ENCODE measurements at places on chromosomes 13 and 19.

GRCh38 chr13:63516124-63516523, 2100.5 kb upstream of the PCDH20 start:
- no peak for DNase-seq

DNA sequence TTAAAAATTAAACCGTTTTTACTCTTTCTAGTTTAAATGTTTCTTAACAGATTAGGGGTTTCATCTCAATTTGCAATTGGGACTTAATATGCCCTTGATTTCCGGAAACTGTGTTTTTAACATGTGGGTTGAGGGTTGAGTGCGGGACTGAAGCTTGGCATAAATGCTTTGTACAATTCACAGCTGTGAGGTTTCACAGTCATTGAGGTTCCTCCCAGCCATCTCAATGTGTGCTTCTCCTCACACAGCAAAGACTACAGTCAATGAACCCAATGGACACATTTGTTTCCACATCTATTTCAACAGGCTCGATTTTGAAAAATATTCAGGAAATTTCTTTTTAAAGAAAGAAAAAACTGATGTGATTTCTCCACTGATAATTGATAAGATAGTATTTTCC, 328.6 kb downstream of the TBC1D4 start:
- DNase-seq, result no peak

DNA sequence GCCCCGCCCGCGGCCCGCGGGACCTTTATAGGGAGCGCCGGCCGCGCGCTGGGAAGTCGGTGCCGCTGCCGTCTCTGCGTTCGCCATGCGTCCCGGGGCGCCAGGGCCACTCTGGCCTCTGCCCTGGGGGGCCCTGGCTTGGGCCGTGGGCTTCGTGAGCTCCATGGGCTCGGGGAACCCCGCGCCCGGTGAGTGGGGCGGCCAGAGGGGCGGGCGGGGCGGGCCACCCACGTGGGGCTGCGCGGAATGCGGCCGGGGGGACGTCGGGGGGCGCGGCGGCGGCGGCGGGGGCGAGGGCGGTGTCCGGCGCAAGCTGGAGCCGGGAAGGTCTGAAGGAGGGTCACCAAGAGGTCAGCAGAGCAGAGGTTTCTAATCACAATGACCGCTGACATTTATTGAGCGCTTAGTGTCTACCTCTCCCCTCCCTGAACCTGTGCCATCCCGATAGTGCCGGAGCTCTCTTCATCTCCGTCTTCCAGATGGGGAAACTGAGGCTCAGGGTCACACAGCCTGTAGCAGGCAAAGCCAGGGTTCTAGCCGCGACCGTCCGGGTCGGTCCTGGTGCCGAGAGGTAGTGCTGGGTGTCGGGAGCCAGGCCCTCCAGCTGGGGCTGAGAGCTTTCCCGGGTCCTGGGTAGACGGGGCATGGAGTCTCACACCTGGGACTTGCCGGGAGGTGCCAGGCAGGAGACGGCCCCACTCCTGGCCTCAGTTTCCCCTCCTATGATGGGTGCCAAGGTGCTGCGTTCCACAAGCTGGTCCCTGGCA, at the start of gene FSTL3:
Gene FSTL3, plus strand, starts transcription at position 54 of the 767 bp plus-strand sequence. Its CDS starts 32 bp downstream, at position 86.
- no peak for DNase-seq

GRCh38 chr19:35665604-35666003, 713 bp upstream of the UPK1A start:
- DNase-seq, result no peak

GRCh38 chr19:39497701-39497995, 1.1 kb upstream of the DLL3 start:
- no peak for DNase-seq

DNA sequence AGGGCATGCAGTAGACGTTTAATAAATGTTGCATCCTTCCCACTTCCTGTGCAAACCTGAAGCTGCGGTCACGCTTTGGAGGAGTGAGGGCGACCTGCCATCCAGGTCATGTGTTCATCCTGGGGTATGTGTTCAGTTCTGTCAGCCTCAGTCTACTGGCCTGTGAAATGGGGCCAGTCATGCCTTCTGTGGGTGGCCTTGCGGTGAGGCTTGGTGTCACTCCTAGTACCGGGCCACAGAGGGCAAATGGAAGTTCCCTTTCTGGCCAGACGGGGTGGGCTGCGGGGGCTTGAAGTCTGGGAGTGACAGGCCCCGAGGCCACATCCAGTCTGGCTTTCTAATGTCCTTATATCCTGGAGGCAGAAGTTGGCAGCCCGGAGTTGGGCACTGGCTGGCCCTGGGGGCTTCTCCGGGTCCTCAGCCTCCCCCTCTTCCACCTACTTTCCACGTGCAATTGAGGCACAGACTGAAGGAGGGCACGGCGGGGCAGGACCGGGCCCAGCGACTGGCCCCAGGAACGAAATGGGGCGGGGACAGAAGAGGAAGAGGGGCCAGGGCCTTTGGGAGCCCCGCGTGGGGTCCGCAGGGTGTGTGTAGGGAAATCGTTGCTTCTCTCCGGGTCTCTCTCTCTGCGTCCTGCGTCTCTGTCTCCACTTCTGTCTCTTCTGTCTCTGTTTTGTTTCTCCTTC, 11.1 kb downstream of the PDE4A start:
- no peak for DNase-seq

- DNase-seq, result no peak
Measured at GRCh38 chr13:100203696-100204367, 114.9 kb downstream of the PCCA start.

DNA sequence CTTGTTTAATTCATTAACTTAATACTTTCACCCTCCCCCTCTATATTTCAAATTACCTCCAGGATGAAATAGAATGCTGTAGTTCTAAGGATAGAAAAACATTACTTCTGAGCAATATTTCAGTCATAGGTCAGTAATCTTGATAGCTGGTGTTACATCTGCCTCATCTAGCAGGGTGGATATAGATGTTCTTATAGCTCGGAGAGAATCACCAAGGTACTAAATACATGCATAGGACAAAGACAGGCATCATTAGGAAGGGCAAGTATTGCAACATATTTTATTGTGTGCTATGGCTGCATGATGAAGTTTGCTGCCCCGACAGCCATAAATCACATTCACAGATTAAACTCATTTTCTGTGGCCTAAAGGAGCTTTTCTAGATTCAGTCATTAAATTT, 601.0 kb downstream of the FGF9 start:
- no peak for DNase-seq

- no peak for DNase-seq
Measured at GRCh38 chr13:91740756-91741155, 342.3 kb downstream of the GPC5 start.

DNA sequence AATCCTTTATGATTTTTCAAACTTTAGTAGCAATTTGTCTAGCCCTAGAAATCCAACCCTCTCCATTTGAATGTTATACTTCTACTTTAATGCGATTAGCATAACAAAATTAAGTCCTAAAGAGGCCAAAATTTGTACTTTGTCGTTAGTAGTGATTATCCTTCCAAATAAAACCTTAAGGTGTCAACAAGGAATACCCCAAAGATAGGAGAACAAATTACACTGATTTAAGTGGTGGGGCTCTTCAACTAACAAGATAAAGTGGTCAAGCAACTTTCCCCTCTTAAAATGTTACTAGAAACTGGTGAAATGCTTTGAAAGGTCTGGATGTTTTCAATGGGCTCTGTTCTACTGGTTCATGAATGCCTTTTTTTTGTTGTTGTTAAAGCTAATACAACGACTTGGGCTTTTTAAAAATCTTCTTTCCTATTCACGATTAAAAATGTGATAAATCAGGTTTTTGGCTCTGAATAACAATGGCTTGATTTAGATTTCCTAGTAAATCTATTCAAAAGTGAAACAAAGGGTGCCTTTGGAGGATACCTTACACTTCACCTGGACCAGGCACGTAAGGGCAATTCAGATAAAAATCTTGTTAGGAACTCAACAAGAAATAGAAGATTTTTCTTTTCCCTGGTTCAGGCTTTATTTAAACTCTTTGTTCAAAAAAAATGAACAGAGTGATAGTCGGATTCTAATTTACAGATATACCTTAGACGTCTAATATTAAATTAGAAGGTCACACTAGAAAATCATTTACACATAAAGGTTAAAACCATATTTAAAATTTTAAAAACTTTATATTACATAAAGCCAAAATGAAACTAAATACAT, 3.1 kb downstream of the SOX21 start:
- no peak for DNase-seq

GRCh38 chr13:41660411-41660810, 203.1 kb downstream of the RGCC start:
- no peak for DNase-seq

DNA sequence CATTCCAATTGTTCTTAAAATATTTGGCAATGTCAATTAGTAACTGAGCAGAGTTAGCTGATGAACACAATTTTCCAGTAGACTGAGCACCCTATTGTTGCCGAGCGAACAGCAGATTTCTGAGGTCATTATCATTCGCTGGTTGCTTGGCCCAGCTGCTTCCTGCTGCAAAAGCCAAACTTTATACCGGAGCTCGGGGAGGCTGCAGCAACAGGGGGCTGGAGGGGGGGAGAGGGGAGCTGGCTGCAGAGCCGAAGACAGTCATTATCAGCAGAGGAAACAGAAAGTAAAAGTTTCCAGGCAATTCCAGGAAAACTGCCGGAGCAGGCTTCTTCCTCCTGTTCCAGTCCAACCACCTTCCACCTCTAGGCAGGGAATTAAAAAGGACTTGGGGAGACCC, 77.9 kb downstream of the ZNF536 start:
- no peak for DNase-seq

DNA sequence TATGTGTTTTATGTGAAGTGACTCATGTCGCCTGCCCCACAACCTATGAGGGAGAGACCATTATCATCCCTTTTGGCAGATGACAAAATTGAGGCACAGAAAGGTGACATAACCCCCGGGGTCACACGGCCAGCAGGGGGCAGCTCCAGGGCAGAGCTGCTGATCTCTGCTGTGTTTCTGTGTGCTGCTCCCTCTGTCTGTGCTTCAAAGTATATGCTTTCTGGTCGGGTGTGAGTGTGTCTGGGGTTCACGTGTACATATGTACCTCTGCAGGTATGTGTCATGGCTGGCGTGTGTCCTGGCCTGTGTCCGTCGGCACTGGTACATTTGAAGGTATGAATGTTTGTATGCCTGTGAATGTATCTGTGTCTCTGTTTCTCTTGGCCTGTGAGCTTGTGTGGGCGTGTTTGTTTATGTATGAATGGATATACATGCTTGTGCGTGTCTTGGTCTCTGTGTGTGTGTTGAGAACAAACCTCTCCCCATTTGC, 7.1 kb downstream of the LIPE start:
- peak; percentile 65 for DNase-seq

DNA sequence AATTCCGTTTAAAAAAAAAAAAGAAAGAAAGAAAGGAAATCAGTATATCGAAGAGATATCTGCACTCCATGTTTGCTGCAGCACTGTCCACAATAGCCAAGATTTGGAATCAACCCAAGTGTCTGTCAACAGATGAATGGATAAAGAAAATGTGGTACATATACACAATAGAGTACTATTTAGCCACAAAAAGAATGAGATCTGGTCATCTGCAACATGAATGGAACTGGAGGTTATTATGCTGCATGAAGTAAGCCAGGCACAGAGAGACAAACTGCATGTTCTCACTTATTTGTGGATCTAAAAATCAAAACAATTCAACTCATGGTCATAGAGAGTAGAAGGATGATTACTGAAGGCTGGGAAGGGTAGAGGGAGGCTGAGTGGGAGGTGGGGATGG, 16.3 kb downstream of the ZNF565 start:
- no peak for DNase-seq

- no peak for DNase-seq
Measured at GRCh38 chr19:10155839-10156238, 36.1 kb upstream of the EIF3G start.

DNA sequence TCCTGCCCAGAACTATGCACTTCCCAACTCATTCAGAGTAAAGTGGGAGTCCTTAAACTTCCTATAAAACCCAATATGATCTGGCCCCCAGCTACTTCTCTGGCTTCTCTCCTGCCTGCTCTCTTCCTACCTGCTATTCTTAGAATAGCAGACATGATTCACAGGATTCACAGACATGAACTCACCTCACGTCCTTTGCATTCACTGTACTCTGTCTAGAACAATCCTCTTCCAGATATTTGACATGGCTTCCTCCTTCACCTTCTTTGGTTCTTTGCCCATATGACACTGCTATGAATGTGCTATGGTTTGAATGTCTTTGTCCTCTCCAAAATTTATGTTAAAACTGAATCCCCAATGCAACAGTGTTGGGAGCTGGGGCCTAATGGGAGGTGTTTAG, 154.9 kb downstream of the UGGT2 start:
- no peak for DNase-seq

DNA sequence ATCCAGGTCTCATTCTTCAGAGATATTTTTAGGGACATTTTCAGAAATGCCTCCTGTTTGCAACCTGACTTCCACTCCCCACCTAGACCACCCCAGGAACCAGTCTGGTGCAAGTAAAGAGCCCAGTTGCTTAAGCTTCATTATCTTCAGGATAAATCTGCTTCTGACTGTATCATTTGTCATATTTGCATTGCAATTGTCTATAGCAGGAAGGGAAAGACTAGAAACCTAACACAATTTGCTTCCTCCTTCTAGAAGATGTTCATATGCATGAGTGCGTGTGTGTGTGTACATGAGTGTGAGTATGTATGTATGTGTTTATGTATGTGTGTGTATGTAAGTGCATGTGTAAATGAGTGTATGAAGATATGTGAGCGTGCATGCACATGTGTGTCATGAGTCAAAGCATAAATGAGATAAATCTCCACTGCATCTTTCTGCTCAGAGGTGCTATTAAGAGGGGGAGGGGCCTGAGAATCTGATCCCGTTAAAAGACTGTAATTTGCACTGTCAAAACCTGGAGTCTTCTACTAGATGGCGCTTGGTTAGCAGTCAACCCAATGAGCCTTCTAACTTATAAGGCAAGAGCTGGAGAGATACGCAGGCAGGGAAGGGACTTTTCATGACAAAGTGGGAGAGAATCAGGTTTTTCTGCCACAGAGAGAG, 178.8 kb upstream of the KL start:
- no peak for DNase-seq

DNA sequence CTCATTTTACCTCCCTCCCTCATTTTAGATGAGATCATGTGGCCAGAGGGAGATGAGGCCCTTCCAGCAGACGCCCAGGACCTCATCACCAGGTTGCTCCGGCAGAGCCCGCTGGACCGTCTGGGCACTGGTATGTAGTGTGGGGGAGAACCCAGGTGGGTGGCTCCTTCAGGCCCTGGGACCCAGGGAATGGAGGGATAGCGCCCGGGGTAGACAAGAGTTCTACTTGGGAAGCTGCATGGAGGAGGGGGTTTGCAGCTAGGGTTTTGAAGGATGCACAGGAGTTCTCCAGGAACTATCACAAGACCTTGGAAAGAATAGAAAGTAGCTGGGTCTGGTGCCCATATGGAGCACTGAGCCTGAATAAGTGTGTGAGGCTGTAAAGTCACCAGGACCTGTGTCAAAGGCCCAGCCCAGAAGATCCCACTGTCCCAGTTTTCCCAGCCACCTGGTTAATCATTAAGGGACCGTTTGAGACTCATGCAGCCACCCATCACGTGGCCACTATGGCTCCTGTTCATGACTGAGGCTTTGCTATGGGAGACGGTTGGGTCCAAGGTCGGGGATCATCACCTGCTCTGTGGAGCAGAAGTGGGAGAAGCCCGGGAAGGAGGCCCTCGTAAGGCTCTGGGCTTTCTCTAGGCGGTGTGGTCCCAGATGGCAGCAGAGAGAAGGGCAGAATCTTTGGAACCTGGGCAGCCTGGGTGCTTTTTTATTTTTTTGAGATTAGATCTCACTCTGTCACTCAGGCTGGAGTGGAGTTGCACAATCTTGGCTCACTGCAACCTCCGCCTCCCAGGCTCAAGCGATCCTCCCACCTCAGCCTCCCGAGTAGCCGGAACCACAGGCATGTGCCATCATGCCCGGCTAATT, 17.0 kb upstream of the PIK3R2 start:
- DNase-seq, result no peak

- no peak for DNase-seq
Measured at GRCh38 chr13:48094404-48094780, 512 bp downstream of the MED4 start.

- DNase-seq, result peak; percentile 24
Measured at GRCh38 chr19:35216833-35217648, 11.5 kb downstream of the FAM187B start.

All from activated T-helper 1 cell treated with anti-CD3 and anti-CD28 coated beads, Interleukin-2, amount 50 U/mL, for 16 hours (primary cell).